ENCODE measurements at places on chromosomes 11 and 22.

GRCh38 chr11:99461913-99462312 lies 441.2 kb downstream of the CNTN5 start:
- no peak for DNase-seq

DNA sequence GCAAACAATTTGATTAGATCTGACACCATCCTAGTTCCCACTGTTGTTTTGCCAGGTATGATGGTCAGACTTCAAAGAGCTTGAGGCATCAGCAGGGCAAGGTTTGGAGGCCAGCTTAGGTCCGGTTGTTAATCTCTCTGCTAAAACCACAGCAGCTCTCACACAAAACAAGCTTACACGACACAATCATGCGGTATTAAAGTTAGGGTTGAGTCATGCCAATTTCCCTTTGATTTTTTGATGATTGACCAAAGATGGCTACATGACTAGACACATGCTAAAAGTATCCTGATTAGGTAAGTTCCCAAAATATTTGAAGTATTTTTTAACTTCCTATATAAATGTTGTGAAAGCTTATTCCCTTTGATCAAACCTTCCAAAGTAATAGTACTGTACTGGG lies 145.9 kb downstream of the ELP4 start:
- no peak for DNase-seq

GRCh38 chr11:132035766-132036165 lies 665.4 kb downstream of the NTM start:
- no peak for DNase-seq

- no peak for DNase-seq
Measured at GRCh38 chr22:38802671-38803121, 8.8 kb upstream of the DNAL4 start.

DNA sequence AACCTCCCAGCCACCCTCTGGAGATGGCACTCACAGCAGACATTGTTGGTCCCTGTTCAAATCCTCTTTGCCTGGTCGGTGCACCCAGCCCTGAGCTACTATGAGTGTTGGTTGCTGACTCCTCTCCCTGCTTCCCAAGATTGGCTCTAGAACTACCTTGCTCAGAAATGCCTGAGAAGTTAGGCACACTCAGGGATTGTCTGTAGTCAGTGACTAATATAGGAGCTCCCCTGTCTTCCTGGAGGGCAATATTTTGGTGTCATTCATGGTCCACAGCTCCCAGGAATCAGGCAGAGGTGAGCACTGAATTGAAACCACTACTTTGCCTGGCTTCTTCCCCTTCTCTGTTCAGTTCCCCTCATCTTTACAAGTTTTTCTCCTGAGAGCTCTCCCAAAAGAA lies 325.9 kb downstream of the MIAT start:
- no peak for DNase-seq

DNA sequence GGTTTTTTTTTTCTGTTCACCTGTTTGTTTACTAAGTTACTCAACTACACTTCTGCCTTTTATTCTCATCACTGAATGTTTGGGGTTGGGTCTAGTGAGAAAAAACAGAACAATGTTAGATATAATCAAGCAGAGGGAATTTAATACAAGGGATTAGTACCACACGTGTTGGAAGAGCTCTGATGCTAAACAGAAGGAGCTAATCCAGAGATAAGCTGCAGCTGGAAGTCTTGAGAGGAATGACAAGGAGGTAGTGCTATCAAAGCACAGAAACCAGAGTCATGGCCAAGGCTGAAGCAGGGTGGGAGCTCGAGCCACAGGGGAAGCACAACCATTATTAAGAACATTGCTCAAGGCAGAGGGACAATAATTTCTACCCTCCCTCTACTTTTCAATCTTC lies 604.1 kb upstream of the ANO5 start:
- no peak for DNase-seq

DNA sequence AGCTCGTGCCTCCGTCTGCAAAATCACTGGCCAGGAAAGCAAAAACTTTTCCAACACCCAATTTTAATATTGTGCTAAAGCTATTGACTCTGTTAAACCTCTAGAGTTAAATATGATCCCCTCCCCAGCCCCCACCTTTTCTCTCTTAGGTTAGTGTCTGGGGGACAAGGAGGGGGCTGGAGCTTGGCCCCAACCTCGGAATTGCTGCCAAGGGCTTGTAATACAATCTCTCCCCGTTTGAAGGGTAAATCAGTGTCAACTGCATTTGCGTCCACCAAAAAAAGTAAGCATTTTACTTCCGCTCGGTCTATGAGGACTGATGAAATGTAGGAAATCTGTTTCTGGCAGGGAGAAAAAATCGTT lies at the start of gene GAS2:
Gene GAS2, plus strand, starts transcription at position 287 of the 363 bp plus-strand sequence. CDS start 8,259 bp downstream, outside the sequence.
- DNase-seq, result no peak

GRCh38 chr11:15884777-15885540 lies 471.4 kb downstream of the SOX6 start:
- no peak for DNase-seq

GRCh38 chr22:47767403-47767802 lies 1005.0 kb downstream of the TBC1D22A start:
- DNase-seq, result no peak

DNA sequence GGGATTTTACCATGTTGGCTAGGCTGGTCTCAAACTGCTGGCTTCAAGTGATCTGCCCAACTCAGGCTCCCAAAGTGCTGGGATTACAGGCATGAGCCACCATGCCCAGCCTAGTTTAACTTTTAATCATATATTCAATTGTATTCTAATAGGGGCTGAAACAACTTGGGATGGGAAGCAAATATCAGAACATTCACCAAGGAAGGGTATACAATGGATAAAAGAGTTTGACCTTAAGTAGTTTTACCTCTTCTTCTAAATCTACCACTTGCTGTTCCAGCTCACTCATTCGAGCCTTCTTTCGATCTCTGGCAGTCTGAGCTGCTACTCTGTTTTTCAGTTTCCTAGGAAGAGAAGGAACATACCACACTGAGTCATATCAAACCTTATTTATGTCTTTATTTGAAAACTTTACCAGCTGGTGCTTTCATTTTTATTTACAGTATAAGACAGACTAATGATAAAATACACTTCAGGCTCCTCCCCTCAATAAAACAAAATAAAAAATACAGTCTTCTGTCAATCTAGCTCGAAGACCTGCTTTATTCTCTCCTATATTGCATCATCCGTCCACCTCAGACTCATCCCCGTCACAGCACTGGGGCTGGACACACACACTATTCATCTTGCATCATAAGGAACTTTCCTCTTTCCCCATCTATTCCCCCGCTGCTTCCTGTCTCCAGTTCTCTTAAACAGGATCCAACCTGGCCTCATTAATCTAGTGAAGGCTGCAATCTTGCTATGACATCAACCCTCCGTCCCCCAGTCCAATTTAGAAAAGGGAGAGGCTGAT lies 1.4 kb downstream of the XBP1 start:
- DNase-seq, result no peak

GRCh38 chr11:88886796-88887195 lies 179.0 kb downstream of the GRM5 start:
- DNase-seq, result no peak

DNA sequence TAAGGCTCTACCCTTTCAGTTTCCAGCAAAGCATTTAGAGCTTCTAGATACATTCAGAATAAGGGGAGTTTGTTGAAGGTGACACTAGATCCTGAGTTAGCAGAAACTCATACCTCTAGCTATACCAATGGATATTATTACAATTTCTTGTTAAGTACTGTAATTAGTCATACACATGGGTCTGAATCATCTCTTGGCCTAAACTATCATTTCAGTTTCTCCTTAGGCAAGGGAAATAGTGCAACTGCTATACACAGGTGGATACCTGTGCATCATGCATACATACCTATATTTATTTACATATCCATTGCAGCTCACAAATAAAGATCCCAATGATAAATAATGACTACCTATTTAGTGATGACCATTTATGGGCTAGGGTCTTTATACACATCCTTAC lies 45.1 kb upstream of the PAX6 start:
- DNase-seq, result no peak
